GM13976 (cell line): ENCODE measurements at places on chromosomes 16 and 17.

- peak; percentile 27 for DNase-seq
Observed at GRCh38 chr16:72467157-72467759, 295.3 kb upstream of the PMFBP1 start.

DNA sequence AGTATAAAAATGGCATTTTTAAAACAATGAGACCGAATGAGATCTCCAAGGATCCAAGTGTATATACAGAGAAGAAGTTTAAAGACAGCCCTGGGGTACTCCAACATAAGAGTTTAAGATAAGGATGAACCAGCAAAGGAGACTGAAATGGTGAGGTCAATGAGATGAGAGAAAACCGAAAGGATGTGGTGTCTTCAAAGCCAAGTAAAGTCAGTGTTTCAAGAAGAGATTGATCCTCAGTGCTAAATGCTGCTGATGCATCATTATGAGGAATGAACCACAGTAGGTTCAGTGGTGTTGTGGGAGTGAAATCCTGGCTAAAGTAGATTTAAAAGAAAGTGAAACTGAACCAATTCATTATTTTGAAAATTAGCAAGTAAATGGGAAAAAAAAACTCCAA, 38.1 kb upstream of the NLK start:
- DNase-seq: no peak

GRCh38 chr17:53912117-53912516, 89.4 kb downstream of the KIF2B start:
- no peak for DNase-seq

DNA sequence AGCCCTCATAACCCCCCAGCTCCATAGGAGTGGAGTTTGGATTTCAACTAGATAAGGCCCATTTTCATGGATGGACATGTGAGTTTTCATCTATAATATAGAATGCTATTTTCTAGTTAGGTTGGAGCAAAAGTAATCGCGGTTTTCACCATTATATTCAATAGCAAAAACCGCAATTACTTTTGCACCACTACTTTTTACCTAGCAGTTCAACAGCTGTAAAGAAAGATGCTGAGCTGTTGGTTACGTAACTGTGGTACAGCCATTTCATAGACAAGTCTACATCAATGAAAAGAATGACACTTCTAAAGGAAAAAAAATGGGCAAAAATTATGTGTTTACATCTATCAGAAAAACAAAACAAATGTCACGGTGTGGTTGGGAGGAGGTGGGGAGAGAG, 507.7 kb downstream of the MAF start:
- no peak for DNase-seq

GRCh38 chr16:83298541-83298940, 509.2 kb upstream of the HSBP1 start:
- DNase-seq: no peak

GRCh38 chr16:56258508-56259424, 67.5 kb downstream of the GNAO1 start:
- DNase-seq: no peak

- DNase-seq: no peak
Observed at GRCh38 chr16:14641206-14641605, 8.5 kb downstream of the BFAR start.

DNA sequence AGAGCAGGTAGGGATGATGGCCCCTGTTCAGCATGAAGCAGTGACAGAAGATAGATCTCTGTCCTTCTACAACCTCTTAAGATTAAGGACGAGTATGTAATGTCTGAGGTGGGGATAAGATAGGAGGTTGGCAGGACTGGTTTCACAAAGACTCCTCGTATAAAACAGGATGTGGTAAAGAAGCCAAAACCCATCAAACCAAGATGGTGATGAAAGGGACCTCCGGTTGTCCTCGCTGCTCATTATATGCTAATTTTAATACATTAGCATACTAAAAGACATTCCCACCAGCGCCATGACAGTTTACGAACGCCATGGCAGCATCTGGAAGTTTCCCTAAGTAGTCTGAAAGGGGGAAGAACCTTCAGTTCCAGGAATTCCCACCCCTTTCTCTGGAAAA, 27.3 kb downstream of the MIS12 start:
- DNase-seq: no peak
